ENCODE measurements at places on chromosomes 4 and X. TPM values are rescaled to one million over a fixed set of nuclear protein-coding genes. Genes with fewer than 3 reads are reported as not detected.

DNA sequence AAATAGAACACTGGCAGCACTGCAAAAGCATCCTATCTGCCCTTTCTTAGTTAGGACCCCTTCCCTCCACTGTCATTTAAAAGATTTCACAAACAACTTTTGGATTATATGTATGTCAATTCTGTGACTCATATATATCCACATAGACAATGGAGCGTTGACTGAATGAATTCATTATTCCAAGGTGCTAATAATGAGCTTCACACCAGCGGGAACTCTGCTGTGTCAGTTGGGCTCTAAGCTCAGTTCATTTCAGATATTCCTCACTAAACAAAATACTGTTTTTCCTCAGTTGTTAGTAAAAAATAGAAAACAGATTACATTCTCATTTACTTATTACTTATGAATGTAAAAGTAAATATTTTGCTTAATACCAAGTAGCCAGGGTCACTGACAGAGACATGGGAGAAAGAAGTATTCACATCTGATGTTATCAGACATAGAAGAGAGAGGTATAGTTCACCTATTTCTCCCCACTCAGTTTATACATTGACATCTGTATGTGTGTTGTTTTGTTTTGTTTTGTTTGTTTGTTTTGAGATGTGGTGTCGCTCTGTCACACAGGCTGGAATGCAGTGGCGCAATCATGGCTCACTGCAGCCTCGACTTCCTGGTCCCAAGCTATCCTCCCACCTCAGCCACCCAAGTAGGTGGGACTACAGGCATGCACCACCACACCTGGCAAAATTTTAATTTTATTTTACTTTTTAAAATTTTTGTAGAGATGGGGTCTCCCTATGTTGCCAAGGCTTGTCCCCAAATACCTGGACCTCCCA, 10.9 kb downstream of the NFKB1 start:
- DNase-seq, result no peak

SRPX2 gene
- not detected for total RNA-seq

SSX2 gene
- total RNA-seq, result not detected

DNA sequence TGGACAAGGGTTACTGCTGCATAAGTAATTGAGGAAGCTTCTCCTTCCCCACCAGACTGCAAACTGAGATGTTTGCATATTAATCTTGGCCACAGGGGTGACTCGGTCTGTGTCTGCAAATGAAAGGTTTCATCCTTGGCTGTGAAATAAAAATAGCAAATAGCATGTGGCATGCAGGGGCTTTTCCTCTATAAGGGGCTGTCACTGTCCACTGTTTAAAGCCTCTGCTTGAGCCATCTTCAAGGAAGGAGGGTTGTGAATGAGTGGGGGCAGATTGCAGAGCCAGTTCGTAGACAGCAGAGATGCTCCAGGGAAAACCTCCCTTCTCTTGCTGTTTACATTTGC, 33.3 kb downstream of the TMSB4X start:
- no peak for DNase-seq

DNA sequence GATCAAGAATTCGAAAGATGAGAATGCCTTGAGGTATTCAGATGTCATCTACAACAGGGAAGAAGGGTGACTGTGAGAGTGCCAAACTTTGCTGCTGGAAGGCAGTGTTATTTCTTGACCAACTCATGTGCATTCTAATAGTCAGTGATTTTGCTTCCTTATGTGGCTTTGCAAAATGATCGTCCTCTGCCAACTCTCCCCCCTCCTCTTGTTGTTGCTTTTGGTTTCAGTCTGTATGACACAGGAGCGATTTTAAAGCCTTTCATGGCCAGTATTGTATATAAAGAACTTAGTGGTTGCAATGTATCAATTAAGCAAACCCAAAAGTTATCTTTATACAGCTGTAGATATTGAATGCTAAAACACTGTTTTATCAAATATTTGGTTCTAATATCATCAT, 379.1 kb downstream of the IL1RAPL1 start:
- no peak for DNase-seq

Data from CD8-positive, alpha-beta T cell (primary cell).